NCI-H187 (cell line): ENCODE measurements at places on chromosomes 4 and X.

GRCh38 chrX:53211391-53211978 lies 13.5 kb downstream of the KDM5C start:
- DNase-seq: no peak

DNA sequence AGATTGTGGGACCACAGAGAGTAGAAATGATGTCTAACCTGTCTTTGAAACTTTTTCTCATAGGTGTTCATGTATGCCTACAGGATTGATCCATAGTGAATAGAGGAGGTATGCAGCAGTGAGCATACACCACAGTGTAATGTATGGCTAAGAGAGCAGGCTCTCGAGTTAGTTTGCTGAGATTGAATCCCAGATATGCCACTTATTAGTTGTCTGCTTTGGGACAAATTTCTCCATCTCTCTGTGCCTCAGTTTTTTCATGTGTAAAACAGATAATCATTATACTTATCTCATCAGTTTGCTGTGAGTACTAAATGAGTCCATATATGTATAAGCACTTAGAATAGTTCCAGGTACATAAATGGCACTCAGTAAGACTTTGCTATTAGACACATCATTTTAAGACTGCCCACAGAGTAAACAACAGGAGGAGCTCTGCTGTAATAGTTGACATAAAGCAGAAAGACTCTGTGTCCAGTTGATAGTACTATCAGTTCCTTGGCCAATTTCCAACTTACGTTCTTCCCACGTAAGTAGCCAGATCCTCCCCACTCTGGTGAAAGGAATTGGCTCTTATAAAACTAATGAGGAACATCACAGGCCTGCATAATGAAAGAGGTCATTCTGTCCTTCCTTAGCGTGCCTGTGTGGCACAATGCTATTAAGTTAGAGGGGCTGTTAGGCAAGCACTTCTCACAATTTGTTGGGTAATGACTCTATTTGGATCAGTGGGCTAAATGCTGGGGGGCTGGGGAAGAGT lies 20.7 kb upstream of the RNF150 start:
- no peak for DNase-seq

DNA sequence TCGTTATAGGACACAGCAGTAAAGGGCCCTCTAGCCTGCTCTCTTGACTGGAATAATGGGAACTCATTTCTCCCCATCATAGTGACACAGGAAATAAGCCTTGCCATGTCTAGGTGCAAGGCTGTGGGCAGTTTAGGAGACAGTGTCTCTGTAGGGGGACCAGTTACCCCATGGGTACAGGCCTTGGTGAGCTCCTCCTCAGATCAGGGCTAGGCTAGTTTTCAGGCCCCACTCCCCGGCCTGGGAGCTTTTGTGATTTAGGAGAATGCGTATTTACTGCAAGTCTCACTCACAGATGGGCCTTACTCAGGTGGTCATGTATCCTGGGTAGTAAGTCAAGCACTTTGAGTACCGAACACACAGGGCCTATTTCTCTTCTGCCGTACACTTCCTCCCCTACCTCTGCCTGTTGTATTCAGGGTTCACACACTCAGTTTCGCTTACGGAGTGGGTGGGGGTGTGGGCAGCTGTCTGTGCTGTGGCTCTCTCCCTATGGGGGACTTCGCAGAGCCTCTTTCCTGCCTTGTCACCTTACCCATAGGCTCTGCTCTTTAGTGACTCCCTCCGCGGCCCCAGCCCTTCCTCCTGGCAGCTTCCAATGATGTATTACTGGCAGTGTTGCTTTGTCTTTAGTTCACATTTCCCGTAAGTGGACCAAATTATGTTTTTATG lies 34.2 kb downstream of the FAM193A start:
- DNase-seq: no peak

GRCh38 chrX:109760209-109760921 lies 27.3 kb upstream of the ACSL4 start:
- no peak for DNase-seq

DNA sequence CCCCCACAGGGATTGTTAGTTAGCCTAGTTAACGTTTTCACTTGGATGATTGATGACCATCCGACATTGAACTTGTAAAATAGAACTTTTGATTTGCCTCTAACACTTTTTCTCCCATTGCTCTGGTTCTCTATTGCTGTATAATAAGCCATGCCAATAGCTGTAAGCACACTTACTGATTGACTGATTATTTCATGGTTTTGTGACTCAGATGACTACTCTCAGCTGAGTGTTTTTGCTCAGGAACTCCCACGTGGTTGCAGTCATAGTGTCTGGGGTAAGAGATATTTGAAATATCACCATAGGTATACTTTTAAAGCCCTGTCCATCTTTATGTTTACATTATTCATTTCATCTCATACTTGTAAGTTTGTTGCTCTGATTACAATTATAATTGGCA lies 1285.5 kb downstream of the STIM2 start:
- DNase-seq: no peak

DNA sequence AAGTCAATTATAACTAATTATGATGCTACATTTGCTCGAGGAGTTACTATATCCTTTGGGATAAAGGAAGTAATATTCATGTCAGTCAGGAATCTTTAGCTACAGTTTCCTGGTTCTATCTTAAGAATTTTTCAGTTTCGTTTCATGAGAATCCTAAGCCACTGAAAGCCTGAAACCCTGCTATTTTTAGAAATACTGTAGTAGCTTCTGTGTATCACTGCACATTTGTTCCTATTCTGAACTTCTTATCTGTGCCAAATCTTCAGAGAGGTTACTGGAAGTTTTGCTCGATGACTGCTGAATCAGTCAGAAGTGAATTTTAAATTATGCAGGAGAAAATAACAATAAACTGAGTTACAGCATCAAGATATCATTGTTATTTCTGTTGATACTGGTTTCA lies 249.2 kb downstream of the TENM3 start:
- no peak for DNase-seq

DNA sequence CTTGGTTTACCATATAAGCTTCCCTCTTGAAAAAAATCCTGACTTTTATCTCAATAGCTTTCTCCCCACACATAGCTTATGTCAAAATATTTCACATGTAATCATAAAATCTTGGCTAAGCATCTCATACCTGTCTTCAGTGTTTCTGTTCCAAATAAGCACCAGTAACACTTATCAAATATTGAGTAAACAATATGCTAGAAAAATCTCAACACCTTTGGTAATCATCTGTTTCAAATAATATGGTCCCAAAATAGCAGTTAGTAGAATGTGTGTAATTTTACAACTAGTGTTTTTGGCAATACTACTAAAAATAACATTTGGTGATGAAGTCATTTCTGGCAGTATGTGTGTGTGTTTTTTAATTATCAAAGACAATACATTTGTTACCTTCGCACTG lies 2138.2 kb downstream of the PCDH7 start:
- DNase-seq: no peak

- DNase-seq: no peak
Observed at GRCh38 chrX:147779173-147779572, 132.5 kb upstream of the FMR1 start.

DNA sequence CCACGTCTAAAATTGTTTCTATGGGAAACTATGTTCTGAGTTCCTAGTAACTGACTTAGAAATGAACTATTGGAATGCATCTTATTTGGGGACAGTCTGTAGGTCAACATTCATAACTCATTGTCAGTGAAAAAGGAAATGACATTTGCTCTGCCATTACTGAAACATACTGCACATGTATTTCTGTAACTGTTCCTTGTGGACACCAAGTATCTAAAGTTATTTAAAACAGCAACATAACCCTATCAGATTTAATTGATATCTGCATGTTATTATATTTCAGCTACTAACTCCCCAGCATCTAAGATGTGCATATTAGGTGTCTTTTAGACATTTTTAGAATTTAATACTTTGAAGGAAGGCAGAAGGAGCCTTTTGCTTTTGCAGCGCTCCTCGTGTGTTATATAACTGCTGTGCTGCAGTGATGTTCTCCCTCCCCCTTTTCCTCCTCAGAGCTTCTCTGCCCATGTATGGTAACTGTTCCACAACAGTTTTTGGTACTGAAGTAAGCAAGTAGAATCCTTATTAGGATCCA lies 37.2 kb upstream of the TMEM131L start:
- DNase-seq: no peak

DNA sequence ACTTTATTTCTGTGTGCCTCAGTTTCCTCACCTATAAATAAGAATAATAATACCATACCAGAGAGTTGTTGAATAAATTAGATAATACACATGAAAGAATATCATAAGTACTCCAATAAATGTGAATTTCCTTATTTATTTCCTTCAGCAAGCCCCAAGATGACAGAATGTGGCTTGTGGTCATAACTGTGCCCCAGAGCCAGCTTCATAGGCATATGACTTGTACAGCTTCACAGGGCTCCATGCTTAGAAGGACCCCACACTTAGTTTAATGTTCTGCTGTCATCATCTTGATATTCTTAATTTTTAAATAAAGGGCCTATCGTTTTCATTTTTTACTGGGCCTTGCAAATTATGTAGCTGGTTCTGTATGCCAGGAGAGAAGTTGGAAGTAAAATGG lies 25.3 kb downstream of the VSIG4 start:
- no peak for DNase-seq

DNA sequence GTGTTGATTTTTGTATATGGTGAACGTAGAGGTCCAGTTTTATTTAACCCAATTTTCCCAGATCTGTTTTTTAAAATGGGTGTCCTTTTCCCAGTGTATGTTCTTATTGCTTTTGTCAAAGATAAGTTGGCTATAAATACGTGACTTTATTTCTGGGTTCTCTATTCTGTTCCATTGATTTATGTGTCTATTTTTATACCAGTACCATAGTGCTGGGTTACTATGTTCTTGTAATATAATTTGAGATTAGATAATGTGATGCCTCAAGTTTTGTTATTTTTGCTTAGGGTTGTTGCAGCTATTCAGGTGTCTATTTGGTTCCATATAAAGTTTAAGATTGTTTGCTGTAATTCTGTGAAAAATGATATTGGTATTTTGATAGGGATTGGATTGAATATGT lies 749.1 kb upstream of the GRIA3 start:
- no peak for DNase-seq

DNA sequence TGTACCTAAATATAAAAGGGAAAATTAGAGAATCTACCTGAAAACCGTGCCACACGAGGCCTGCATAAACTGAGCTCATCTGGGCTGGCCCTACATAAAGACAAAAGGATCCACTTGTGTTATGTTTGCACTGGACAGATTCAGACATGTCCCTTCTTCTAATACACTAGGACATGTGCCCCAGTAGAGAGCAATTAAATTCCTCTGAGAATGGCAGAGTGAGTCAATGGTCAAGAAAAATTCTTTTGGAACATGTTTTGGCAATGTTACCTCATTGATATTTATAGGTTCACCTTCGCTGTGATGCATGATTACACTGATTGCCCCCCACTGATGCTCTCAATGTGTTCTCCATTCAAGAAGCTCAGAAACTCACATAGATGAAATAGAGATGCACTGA lies 95.2 kb downstream of the MANBA start:
- DNase-seq: no peak

DNA sequence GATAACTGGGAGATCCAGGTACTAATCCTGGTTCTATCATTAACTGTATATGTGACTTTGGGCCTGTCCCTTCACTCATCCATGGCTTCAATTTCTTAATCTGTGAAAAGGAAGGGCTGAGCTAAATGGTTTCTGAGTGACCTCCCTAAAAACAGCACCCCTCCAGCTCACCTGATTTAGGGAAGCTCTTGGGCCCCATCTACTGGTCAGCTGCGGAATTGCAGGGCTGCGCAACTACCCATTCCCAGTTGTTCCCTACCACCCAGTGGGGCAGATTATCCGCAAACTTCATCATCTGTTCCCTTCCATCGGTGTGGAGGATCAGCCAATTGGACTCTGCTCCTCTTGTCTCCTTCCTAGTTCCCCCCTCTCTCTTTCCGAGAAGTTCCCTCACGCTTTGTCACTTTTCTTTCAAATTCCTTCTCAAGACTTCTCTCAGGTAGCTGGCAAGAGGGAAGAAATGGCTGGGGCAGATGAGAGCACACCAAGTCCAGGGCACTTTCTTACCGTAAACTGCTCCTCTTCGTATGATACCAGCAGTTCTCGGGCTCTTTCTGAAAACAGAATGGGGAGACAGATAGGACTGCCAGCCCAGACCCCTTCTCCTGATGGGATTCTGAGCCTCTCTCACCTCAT lies 5.8 kb downstream of the LAS1L start:
- peak; percentile 1 for DNase-seq

GRCh38 chr4:2284934-2285612 lies 23.2 kb upstream of the MXD4 start:
- DNase-seq: no peak

DNA sequence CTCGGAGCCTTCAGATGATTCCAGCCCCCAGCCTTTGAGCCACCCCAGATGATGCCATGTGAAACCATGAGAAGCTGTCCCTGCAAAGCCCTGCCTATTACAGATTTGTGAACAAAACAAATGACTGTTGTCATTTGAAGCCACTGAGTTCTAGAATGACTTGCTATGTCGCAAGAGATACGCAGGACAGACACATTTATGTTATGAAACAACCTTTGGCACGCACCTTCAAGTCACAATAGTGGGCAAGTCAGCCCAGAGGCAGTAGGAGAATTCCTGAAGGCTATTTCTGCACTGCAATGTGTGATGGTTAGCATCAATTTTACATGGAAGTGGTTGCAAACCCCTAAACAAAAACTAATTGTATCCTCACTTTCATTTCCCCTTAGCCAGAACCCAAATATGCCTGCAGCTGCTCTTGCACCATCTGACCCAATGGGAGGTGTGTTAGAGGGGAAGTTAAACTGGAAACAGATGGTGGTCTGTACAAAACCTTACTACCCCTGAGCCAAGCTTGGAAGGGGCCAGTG lies 174.4 kb upstream of the ATP6AP2 start:
- DNase-seq: no peak

DNA sequence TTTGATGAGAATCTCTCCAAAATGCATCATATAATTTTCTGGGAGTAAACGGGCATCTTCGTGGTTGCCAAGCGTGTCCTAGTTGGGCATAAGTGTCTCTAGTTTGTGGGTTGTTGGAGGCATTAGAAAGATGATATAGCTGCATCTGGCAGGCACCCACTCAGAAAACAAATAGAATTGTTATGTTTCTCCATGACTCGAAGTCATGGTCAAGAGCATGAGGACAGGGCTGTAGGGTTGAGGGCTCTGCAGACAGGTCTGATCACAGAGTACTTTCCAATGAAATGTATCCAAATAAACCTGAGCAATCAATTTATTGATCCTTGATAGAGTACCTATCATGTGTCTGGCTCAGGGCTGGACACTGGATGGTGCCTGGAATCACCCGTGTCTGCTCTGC lies 82.7 kb downstream of the SORCS2 start:
- DNase-seq: no peak

DNA sequence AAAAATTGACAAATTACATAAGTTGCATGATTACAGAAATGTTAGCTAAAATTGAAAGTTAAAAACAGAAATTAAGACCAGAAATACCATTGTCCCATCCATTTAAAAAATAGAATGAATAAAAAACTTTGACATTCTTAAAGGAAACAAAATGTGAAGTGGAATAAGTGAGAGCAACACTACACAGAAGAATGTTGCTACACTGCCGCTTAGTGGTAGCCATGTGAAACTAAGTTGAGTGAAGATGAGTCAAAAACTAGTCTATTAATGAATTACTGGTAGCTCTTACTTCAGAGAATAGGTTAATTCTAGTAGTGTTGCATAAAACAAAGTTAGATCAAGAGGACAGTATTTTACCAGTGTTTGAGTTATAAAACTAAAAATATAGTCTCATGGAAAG lies 571.0 kb upstream of the KLHL4 start:
- no peak for DNase-seq

GRCh38 chr4:177225605-177226004 lies 84.1 kb upstream of the NEIL3 start:
- DNase-seq: no peak

GRCh38 chr4:17709763-17710068 lies 71.7 kb downstream of the FAM184B start:
- no peak for DNase-seq
